ENCODE measurements at places on chromosomes 4 and X. TPM values are rescaled to one million over a fixed set of nuclear protein-coding genes. Genes with fewer than 3 reads are reported as not detected.

Gene PASD1
- polyA plus RNA-seq = not detected

DNA sequence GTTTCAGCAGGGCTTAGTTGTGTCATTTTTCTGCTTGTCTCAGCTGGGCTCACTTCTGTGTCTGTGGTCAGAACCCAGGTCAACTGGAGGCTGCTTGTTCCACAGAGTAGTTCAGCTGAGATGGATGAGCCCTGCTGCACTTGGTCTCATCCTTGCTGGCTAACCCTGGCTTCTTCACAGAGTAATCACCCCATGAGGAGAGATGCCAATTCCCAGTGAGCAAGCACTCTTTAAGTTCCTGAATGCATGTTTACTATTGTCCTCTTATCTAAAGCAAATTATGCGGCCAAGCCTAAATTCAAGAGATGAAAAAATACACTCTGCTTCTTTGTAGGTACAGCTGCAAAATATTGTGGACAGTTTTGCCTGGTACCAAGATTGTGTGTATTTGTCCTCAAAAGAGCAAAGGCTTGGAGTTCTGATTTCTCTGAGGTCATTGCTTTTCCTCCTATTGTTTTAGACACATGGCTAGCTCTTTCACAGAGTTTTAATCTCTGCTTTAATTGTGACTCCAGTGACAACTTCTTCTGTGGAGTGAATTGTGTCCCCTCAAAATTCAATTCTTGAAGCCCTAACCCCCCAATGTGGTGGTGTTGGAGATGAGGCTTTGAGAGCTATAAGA lies 236.6 kb upstream of the ANKRD50 start:
- H3K4me1 ChIP-seq = peaks cover 16% of the 10 kb centered on the region
- no peak overlapping the region for H3K4me3 ChIP-seq
- DNase-seq = no peak
- H3K36me3 ChIP-seq = no peaks in the 10 kb centered on the region

DNA sequence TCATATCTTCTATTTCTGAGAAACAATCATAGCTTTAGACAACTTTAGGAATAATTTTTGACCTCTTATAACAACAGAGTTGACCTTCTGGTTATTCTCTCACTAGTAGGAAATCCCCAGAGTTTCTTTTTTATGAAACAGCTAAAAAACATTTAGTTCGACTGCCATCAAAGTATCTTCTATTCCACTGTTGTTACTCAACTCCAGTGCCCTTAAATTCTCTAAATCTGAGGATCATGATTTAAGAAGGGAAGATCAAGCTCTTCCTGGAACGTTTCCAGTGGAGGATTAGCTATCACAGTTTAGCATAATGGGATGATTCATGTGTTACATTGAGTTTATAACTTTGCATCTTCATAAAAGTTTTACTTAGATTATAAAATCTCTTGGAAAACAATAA lies 134.9 kb upstream of the VEGFC start:
- H3K27ac ChIP-seq = no peak overlapping the region
- H3K36me3 ChIP-seq = no peaks in the 10 kb centered on the region
- no peak for DNase-seq
- no peaks in the 10 kb centered on the region for H3K27me3 ChIP-seq
- no peak overlapping the region for H3K4me3 ChIP-seq
- H3K4me1 ChIP-seq = peaks cover 12% of the 10 kb centered on the region

DNA sequence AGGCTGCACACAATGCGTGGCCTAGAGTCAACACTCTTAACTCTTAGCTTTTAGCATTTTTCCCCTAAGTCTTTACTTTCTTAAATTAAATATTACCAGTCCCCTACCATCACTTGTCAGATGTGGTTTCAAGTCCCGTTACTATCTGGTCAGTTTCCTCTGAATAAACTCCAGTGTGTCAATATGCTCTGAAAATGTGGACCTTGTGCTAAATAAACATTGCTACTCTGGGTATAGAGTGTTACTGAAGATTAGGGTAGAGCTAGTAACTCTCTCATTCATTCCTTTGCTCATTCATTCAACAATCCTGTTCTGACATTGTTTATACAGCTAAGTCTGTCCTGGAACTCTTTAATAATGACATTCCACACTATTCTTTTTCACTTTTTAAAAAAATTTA lies 251.0 kb downstream of the MAPK10 start:
- no peaks in the 10 kb centered on the region for H3K27me3 ChIP-seq
- H3K36me3 ChIP-seq = no peaks in the 10 kb centered on the region
- H3K4me3 ChIP-seq = no peak overlapping the region
- no peak for DNase-seq
- H3K4me1 ChIP-seq = no peaks in the 10 kb centered on the region
- H3K27ac ChIP-seq = no peak overlapping the region
